ENCODE measurements at places on chromosomes 4 and X.

GRCh38 chrX:120463241-120463640 is 5.9 kb downstream of the LAMP2 start:
- DNase-seq: no peak

DNA sequence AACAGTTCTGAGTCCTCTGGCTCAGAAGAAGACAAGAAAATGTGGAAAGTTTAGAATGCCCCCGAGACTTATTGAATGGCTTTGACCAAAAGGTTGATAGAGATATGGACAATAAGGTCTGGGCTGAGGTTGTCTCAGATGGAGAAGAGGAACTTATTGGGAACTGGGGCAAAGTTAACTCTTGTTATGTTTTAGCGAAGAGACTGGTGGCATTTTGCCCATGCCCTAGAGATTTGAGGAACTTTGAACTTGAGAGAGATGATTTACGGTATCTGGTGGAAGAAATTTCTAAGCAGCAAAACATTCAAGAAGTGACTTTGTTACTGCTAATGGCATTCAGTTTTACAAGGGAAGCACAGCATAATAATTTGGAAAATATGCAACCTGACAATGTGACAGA is 1549.3 kb upstream of the ADGRL3 start:
- no peak for DNase-seq

- no peak for DNase-seq
Observed at GRCh38 chr4:159252491-159252890, 149.6 kb downstream of the RAPGEF2 start.

DNA sequence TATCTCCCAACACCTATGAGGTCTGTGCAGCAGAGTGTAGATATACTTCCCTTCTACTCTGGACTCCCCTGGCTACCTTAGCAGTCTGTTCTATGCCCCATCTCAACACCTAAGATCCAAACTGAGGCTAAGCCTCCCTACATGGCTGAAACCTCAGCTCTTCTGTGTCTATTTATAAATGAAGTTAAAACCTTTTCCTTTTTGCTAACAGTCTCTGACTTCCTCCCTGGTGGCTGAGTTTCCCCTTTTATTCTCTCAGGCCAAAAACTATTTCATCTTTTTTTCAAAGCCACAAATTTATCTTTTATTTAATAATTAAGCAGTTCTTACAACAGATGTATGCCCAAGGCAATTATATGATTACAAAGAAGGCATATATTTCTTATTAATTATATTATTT is 111.8 kb upstream of the STIM2 start:
- no peak for DNase-seq

DNA sequence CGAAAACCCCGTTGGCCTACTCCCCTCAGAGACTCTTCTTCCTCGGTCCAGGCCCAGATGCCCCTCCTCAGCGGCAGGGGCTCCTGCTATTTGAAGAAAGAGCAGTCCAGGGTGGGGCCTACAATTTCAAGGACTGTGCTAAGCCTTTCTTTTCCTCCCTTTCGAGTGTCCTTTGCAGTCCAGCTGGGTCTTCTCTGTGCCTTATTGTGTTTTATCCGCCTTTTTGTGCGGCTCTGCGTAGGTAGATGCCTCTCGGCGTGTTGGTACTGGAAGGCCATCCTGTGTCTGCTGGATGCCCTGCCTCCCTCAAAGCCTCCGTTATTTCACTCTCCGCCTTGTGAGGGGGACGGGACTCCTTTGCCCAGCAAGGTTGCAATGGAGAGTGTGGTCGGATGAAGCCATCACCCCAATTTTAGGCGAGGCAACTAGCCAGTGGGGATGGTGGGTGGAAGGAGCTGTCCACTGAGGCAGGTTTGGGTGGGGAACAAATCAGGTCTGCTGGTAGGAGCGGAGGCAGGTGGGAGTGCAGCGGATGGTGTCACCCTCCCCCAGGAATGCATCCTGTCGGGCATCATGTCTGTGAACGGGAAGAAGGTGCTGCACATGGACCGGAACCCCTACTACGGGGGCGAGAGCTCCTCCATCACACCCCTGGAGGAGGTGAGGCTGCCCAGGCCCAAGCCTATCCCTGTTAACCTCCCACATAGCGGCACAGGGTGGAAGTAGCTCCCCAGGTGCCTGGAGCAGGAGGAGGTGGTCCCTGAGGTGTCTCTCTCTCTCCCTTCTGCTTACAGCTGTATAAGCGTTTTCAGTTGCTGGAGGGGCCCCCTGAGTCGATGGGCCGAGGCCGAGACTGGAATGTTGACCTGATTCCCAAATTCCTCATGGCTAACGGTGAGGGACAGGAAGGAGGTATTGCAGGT is 1.3 kb downstream of the GDI1 start:
- DNase-seq: no peak

DNA sequence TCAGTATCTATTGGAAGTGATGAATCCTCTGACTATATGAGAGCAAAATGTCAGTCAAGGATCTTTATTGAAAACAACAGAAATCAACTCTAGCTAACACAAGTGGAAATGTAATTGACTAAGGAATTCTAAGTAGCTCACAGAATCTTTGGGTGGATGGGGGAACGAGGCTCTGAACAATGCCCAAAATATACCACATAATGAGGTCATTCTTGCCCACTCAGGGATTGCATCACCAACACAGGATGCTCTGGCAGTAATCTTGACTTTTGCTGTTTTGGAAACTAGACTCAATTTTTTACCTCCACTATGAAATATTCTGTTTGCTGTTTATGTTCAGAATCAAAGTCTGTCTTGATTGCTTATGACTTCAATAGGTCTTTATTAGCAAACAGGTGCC is 127.4 kb upstream of the UNC5C start:
- DNase-seq: no peak

- no peak for DNase-seq
Observed at GRCh38 chr4:67332627-67333026, 212.7 kb downstream of the CENPC start.

GRCh38 chr4:30719454-30720020 is 632 bp upstream of the PCDH7 start:
- DNase-seq: peak; percentile 24

All from hypothalamus (tissue), 51 donors.